ENCODE measurements at places on chromosomes 3 and 15. TPM values are rescaled to one million over a fixed set of nuclear protein-coding genes. Genes with fewer than 3 reads are reported as not detected.

DNA sequence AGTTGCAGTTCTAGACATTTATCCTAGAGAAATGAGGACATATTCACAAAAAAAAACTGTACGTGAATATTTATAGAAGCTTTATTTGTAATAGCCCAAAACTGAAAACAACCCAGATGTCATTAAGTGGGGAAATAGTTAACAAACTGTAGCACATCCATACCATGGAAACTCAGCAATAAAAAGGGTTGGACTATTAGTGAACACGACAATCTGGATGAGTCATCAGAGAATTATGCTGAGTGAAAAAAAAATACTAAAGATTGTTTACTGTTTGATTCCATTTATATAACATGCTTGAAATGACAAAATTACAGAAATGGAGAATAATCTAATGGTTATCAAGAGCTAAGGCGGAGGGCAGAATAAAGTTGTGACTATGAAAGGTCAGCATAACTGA is 59.5 kb downstream of the CPA3 start:
- no peak overlapping the region for H3K27ac ChIP-seq
- peaks cover 14% of the 10 kb centered on the region for H3K27me3 ChIP-seq
- H3K36me3 ChIP-seq: no peaks in the 10 kb centered on the region
- no peaks in the 10 kb centered on the region for H3K4me1 ChIP-seq
- no peak for DNase-seq
- H3K4me3 ChIP-seq: no peak overlapping the region

- H3K27me3 ChIP-seq: peaks cover 50% of the 10 kb centered on the region
- H3K27ac ChIP-seq: peak overlapping the region; percentile 7
- H3K4me1 ChIP-seq: peaks cover 36% of the 10 kb centered on the region
- H3K4me3 ChIP-seq: peak overlapping the region; percentile 56
- peak; percentile 70 for DNase-seq
Observed at GRCh38 chr3:161310649-161311423, 60.5 kb downstream of the SPTSSB start.

GRCh38 chr3:31981206-31982181 is at the start of the genes OSBPL10 and ZNF860:
OSBPL10 (minus strand) TSS chr3:31981262; CDS start chr3:31981179, 83 bp downstream.
ZNF860 (plus strand) TSS chr3:31981750; CDS start chr3:31989080, 7,330 bp downstream.
- H3K27me3 ChIP-seq: peaks cover 46% of the 10 kb centered on the region
- no peak within 1 kb of the TSS for H3K27ac ChIP-seq
- peak within 1 kb of the TSS; percentile 61 for H3K4me3 ChIP-seq
- no peaks in the 10 kb centered on the region for H3K36me3 ChIP-seq
- H3K4me1 ChIP-seq: peaks cover 7% of the 10 kb centered on the region

DNA sequence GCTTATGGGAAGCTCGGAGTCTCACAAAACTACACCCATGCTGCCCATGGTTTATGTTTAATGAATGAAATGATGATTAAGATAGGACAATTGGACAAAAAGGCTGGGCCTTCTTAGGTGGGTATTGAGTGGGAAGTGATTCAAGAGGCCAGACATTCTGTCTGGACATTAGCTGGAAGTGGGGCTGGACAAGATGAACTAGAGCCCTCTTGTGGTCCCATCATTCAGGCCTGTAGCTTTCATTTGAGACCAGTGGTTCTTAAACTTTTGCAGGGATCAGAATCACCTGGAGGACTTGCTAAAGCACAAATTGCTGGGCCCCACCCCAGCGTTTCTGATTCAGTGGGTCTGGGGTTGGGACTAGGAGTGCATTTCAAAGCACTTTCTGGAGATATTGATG is 290.4 kb upstream of the CTDSPL start:
- H3K27me3 ChIP-seq: no peaks in the 10 kb centered on the region
- H3K4me3 ChIP-seq: no peak overlapping the region
- H3K27ac ChIP-seq: no peak overlapping the region

- no peaks in the 10 kb centered on the region for H3K36me3 ChIP-seq
- no peak overlapping the region for H3K4me3 ChIP-seq
- H3K4me1 ChIP-seq: no peaks in the 10 kb centered on the region
- H3K27me3 ChIP-seq: peaks cover 48% of the 10 kb centered on the region
- no peak for DNase-seq
- no peak overlapping the region for H3K27ac ChIP-seq
Observed at GRCh38 chr3:190504354-190505125, 9.3 kb upstream of the IL1RAP start.

DNA sequence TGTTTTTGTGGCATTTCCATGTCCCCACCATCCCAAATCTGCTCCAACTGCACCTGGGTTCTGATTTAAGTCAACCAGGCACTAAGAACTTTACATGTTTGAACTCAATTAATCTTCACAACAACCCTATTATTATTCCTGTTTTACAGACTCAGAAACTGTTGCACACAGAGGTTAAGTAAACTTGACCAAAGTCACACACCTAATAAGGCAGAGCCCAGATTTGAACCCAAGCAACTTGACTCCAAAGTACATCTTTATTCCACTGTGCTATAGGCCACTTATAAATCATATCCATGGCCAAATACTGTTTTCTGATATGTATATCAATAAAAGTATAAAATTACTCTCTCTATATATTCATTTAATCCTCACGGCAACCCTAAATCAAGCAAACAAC is 16.4 kb downstream of the TM4SF18 start:
- no peak overlapping the region for H3K4me3 ChIP-seq
- no peak for DNase-seq
- no peak overlapping the region for H3K27ac ChIP-seq
- H3K27me3 ChIP-seq: peaks cover 11% of the 10 kb centered on the region
- no peaks in the 10 kb centered on the region for H3K36me3 ChIP-seq

GRCh38 chr15:71747128-71748083 is 62.9 kb upstream of the NR2E3 start:
- no peak overlapping the region for H3K27ac ChIP-seq
- peaks cover 3% of the 10 kb centered on the region for H3K4me1 ChIP-seq
- H3K27me3 ChIP-seq: peaks cover 2% of the 10 kb centered on the region
- H3K4me3 ChIP-seq: no peak overlapping the region
- H3K36me3 ChIP-seq: no peaks in the 10 kb centered on the region

- peaks cover 30% of the 10 kb centered on the region for H3K4me1 ChIP-seq
- no peaks in the 10 kb centered on the region for H3K36me3 ChIP-seq
- H3K27me3 ChIP-seq: no peaks in the 10 kb centered on the region
Observed at GRCh38 chr15:75049392-75049791, 26.0 kb downstream of the PPCDC start.

- H3K4me1 ChIP-seq: no peaks in the 10 kb centered on the region
- H3K36me3 ChIP-seq: no peaks in the 10 kb centered on the region
- no peak overlapping the region for H3K4me3 ChIP-seq
Observed at GRCh38 chr15:98505611-98506031, 142.7 kb upstream of the IGF1R start.

DNA sequence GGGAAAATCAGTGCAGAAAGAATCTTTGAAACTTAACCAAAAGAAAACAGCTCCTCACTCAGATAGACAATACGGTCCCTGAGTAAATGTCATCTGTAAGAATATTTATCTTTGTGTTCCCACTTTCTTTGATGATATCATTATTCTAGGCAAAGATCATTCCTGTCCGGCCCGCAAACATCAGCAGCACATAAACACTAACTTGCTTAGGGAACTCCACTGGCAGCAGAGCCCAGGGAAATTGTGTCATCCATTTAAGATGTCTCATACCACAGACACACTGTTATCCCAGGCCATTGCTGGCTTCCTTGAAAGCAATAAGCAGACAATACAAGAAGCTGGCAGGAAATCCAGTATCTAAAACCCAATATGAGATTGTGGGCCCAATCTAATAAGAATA is 20.1 kb upstream of the CD96 start:
- DNase-seq: no peak
- H3K36me3 ChIP-seq: no peaks in the 10 kb centered on the region
- H3K27me3 ChIP-seq: no peaks in the 10 kb centered on the region
- H3K27ac ChIP-seq: no peak overlapping the region
- H3K4me3 ChIP-seq: no peak overlapping the region

DNA sequence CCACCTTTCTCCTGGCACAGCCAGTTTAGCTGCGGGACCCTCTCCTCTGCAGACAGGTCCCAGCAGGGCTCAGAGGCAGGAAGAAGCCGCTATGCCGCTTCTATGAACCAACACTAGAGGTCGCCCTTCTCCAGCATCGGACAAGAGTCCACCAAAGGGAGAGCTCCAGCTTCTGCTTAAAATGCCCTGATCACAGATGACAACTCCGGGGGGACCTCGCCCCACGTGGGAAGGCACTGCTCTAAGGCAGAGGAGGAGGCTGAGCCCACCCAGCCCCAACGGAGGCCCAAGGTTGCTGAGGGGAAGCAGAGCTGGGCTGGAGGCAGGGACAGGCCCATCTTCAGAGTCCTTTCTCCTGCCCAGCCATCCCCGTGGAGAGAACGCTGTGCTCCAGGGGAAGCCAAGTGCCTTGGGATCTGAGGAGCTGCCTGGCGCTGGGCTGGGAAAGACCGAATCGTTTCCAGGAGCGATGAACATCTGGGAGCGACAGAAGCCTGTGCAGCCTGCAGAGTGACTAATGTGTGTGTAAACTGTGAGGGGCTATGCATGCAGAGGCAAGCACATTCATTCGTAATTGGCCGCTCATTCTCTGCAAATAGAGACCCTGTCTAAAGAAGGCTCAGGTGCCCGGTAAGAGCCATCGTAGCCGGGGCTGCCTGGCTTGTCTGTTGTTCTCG is 43.5 kb upstream of the BDH1 start:
- peaks cover 3% of the 10 kb centered on the region for H3K27me3 ChIP-seq
- H3K4me1 ChIP-seq: peaks cover 7% of the 10 kb centered on the region
- no peaks in the 10 kb centered on the region for H3K36me3 ChIP-seq
- H3K4me3 ChIP-seq: no peak overlapping the region
- no peak overlapping the region for H3K27ac ChIP-seq

DNA sequence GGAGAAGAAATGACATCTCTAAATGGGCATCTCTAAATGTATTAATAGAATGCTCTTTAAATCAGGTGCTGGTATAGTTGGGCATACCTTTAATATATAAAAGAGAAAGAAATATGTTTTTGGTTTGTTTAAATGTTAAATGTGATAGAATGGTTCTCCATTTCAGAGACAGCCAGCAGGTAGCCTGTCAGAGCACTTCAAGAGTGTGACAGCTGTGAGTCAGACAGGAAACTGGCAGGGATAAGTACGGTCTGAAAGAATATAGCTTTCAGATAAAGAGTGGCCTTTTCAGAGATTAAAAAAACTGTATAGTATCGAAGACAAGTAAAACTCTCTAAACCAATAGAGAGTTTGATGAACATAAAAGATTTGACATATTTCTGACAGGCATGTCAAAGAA is 654.1 kb downstream of the IGSF11 start:
- H3K27me3 ChIP-seq: no peaks in the 10 kb centered on the region
- H3K27ac ChIP-seq: no peak overlapping the region
- H3K4me3 ChIP-seq: no peak overlapping the region
- no peaks in the 10 kb centered on the region for H3K4me1 ChIP-seq
- DNase-seq: no peak
- H3K36me3 ChIP-seq: no peaks in the 10 kb centered on the region

DNA sequence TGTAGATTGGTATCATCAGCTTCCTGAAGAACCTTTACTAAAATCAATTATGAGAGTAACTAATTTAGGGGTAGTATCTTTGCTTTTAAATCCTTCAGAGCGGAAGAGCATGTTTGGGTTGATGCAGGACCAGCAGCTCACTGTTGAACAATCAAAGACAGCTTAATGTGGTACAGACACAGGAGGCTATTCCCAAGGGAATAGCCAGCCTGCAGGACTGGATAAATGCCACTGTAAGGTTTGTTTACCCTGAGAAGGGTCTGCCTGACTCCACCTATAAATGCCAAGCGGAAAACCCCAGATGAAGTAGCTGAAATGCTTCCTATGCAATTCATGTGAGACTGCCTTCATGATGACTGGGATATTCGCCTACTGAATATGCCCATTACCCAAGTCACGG is 16.0 kb upstream of the STAC start:
- H3K27me3 ChIP-seq: no peaks in the 10 kb centered on the region
- DNase-seq: no peak
- no peaks in the 10 kb centered on the region for H3K36me3 ChIP-seq
- no peak overlapping the region for H3K27ac ChIP-seq
- H3K4me1 ChIP-seq: no peaks in the 10 kb centered on the region

DNA sequence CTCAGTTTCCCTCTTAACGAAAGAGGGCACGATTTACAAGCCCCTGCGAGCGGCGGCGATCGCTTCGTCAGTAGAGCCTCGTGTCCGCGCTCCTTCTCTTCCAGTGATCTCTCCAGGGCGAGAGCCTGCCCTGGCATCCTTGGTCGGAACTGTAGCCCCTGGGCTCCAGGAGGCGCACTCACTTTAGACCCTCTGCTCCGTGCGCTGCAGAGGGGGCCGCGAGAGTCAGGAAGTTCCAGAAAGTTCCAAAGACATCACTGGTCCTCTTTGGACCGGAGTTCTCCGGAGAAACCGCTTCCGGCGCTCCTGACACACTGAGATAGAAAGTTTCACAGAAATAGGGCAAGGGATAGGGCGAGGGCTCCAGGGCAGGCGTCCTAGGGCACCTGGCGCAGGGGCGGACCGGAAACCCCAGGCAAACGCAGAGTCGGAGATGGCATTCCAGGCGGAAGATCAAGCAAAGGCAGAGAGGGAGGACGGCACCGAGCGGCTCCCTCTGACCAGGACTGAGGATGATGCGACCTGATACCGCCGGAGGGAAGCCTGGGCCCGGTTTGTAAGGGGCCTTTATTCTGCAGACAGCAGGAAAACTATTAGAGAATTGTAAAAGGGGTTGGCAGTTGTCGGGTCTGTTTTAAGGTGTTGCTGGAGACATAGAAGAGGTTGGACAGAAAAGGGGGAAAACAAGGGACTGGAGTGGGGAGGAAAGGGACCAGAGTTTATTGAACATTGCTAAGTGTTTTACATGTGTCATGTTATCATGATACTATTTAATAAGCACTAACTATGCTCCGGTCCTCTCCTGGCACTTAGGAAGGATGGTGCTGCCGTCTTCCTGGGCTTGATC is 1.3 kb upstream of the CPEB1 start:
- H3K27me3 ChIP-seq: peaks cover 37% of the 10 kb centered on the region
- no peak overlapping the region for H3K27ac ChIP-seq
- H3K4me1 ChIP-seq: peaks cover 2% of the 10 kb centered on the region
- no peaks in the 10 kb centered on the region for H3K36me3 ChIP-seq

DNA sequence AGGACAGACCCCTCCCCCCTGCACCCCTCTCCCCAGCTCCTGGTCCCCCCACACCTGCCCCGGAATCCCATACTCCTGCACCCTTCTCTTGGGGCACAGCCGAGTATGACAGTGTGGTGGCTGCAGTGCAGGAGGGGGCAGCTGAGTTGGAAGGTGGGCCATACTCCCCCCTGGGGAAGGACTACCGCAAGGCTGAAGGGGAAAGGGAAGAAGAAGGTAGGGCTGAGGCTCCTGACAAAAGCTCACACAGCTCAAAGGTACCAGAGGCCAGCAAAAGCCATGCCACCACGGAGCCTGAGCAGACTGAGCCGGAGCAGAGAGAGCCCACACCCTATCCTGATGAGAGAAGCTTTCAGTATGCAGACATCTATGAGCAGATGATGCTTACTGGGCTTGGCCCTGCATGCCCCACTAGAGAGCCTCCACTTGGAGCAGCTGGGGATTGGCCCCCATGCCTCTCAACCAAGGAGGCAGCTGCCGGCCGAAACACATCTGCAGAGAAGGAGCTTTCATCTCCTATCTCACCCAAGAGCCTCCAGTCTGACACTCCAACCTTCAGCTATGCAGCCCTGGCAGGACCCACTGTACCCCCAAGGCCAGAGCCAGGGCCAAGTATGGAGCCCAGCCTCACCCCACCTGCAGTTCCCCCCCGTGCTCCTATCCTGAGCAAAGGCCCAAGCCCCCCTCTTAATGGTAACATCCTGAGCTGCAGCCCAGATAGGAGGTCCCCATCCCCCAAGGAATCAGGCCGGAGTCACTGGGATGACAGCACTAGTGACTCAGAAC is 9.8 kb downstream of the MAP1A start:
- H3K27ac ChIP-seq: no peak overlapping the region
- H3K27me3 ChIP-seq: no peaks in the 10 kb centered on the region
- H3K4me3 ChIP-seq: no peak overlapping the region
- DNase-seq: no peak

CPB1 gene
- not detected for total RNA-seq

LIPC gene
- 1.5 TPM for total RNA-seq

All from natural killer cell treated with Interleukin-12 subunit alpha and Interleukin-12 subunit beta and Interleukin-15 and Interleukin-18, amount 100 ng/mL, for 72 hours (primary cell).